Activated CD8-positive, alpha-beta memory T cell treated with anti-CD3 and anti-CD28 coated beads for 4 hours (primary cell): ENCODE measurements at places on chromosomes 4 and X.

DNA sequence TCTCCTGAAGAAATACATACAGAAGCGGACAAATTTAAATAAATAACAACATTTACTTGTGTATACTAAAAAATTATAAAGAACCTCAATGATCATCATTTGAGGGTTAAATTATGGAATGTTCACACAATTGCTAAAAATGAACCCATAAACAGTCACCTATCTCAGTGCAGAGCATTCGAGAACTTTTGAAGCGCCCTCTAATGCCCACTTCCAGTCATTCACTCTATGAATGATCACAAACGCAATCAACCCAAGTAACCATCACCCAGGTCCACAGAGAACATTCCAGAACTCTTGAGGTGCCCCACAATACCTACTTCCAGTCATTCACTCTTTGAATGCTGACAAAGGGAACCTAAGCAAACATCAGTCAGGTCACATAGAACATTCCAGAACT is 103.5 kb upstream of the PLAC1 start:
- no peak for DNase-seq

- DNase-seq = no peak
Measured at GRCh38 chr4:3157366-3157765, 82.9 kb downstream of the HTT start.

DNA sequence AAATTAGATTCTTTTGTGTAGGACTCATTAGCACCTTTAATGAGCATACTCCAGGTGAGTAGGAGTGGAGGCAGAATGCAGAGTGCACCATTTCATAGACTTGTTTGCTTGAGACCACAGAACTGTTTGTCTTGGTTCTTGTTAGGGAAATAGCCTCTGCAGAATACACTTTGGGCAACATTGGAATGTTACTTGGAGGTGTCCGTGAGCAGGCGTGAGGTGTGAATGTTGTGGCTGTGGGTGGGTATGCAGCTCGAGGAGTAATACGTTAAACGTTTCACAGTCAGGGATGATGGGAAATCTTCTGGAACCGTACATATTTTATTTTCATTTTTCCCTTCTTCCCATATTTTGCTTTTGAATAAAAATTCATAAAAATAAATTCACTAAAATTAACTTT is 31.6 kb downstream of the PAQR3 start:
- no peak for DNase-seq

DNA sequence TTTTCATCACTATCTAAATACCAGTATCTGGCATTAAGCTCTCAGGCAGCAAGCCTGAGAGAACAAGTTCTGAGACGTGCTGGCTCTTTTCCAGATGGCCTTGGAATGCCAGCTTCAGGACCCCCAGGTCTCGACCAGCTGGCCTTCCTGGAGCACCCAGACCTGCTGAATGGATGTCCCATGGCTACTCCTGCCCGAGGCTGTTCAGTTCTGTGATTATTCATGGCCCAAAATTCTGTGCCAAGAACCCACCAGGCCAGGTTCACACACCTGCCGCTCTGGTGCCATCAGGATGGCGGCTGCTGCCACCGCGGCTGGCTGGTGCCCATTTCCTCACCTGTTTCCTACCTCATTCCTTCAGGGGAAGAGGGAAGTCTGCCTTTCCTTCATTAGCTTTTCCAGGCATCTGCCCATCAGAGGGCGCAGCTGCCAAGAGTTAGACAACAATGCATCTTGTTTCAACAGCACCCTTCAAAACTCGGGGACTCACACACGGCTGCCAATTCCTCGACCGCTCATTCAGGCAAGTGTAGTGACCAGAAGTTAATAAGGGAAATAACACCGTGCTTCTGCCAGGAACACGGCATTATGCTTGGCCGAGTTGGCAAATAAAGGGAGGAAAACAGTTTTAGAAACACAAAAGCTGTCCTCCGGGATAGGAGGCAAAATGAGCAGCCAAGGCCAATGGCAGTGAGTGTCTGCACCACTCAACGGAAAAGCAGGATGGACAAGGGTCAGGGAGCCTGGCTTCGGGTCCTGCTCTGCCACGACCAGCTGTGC is 173.8 kb downstream of the NSUN7 start:
- no peak for DNase-seq

- no peak for DNase-seq
Measured at GRCh38 chr4:75995727-75996126, 5.0 kb upstream of the SDAD1 start.

- no peak for DNase-seq
Measured at GRCh38 chr4:151719956-151720334, 40.9 kb downstream of the GATB start.

DNA sequence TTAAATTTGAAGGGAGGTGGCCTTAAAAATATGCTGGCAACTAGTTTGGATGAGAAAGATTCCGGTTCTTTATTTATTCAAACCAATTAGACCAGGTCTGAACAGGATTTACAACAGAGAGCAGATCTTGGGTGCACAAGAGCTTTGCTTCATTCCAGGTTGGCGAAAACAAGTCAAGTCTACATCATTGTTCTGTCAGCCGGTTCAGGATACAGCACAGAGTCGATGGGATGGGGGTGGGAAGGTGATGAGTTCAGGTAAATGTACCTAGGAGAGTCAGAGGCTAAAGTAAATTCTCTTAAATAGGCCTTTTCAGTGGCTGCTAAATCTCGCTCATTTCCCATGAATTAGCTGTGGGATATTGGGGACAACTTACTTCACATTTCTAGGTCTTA is 882 bp upstream of the STIM2 start:
- DNase-seq = no peak

- no peak for DNase-seq
Measured at GRCh38 chr4:110616238-110617074, 6.4 kb downstream of the PITX2 start.

DNA sequence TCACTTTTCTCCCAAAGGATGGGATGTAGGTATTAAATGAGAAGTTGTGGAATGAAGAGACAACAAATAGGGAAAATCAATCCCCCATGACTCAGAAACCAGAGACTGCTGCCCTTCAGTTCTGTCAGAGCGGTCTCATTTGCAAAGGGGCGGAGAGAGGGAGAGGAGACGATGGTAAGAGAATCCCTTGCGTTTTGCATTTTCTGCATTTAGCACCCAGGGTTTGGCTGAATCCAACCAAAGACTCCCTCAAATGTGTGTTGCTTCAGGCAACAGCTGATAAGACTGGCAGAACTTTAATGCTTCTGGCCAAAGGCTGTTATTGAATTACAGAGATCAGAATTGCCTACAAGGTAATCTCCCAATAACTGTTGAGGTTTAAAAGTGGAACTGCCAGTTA is 230.2 kb downstream of the EVC2 start:
- DNase-seq = no peak

- DNase-seq = no peak
Measured at GRCh38 chr4:112296949-112297880, at the start of gene ALPK1. Gene ALPK1, plus strand, starts transcription at chr4:112297369.

- no peak for DNase-seq
Measured at GRCh38 chrX:122091571-122091970, 1044.2 kb downstream of the GLUD2 start.

DNA sequence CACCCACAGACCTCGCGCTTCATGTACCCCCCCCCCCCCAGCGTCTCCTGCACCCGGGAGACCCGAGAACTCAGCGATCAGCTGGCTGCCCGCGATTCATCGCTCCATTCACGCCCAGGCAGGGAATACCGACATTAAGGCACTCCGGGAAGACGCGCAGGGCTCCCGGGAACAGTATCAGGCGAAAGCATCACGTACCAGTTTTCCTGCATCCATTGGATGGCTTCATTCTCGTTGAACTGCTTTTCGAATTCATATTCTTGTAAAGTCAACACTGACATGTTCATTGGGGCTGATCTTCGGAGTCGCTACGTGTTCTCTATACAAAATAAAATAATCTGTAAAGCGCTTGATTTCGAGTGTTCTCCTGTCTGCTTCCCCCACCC is 373 bp downstream of the ELOVL6 start:
- no peak for DNase-seq

DNA sequence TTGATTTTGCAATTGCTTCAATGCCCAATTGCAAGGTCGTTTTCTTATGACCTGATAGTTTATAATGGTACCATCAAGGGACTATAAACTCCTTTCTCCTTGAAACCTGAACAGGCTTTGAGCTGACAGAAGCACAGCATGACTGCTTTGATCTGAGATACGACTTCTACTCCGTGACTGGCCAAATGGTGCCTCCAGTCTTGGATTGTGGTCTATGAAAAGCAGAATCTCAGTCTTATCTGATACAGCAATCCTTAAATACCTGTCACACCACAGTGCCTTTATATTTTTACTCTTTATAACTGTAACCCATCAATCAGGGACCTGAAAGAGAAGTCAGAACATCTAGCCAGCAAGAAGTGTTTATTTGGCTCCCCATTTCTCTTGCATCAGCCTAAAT is 93.1 kb downstream of the DOCK11 start:
- no peak for DNase-seq

DNA sequence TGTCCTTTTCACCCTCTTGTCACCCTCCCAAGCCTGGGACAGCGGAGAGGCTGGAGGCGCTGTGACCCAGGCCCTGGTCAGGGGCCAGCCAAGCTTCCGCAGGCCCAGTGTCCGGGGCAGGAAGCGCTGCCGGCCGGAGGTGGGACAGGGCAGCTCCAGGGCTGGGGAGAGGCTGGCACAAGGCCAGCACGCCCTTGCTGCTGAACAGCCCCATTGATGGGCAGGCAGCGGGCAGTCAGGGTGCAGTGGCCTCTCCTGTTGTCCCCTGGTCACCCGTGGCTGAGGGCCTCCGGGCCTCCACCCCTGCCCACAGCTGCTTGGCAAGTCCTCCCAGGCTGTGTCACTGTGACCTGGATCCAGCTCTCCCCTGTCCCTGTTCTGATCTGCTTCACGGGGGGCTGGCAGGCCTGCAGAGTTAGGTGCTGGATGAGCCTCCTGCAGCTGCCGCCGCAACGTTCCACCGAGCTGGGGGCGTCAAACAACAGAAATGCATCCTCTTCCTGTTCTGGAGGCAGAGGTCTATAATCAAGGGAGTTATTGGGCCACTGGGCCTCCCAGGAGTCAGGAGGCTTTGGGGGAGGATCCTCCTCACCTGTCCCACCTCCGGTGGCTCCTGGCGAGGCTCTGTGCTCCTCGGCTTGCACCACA is 107.9 kb downstream of the PSAPL1 start:
- no peak for DNase-seq

DNA sequence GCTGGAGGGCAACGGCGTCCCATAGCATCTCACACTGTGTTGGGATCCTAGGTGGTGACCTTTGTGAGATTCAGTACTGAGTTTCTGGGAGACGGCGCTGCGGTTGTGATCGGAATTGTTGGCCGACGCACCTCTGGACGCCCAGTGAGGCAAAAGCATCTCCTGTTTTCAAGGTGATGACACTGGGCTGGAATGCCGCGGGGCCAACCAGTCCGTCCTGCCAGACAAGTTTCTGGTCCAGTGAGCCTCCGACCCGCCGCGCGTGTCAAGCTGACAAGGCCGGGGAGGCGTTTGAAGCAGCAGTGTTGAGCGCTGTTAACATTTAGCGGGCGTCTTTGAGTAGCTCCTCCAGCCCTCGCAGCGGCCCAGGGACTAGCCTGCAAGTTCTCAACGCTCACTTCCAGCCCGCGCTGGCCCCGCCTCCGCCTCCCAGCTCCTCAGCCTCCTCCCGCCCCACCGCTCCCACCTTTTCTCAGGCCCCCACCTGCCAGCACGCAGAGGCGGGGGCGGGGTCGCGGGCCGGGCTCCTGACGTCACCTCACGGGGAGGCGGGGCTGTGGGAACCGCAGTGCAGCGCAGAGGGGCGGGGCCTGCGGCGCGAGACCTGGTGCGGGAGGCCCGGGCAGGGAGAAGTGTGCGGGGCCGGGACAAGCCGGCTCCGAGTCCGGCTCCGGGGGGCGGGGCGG is 482 bp upstream of the CDS1 start:
- peak; percentile 79 for DNase-seq

GRCh38 chr4:84985952-84986351 is 19.5 kb upstream of the WDFY3 start:
- no peak for DNase-seq

DNA sequence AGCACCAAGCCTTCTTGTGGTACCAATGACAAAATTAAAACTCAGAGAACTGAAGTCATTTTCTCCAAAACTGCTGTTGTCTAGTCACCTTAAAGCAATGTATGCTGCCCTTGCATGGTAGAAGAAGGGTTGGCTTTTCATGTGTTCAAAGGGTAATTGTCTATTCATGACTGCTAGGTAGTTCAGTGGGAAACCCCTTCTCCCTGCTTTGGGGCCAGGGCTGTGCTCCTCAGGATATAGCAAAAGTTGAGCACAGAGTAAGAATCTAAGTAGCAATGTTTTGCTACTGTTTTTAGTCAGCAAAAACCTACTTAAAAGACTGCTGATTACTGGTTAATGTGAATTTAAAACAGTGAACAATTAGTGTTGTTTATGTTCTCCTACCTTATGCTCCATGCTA is 30.8 kb upstream of the FAM9B start:
- DNase-seq = no peak

DNA sequence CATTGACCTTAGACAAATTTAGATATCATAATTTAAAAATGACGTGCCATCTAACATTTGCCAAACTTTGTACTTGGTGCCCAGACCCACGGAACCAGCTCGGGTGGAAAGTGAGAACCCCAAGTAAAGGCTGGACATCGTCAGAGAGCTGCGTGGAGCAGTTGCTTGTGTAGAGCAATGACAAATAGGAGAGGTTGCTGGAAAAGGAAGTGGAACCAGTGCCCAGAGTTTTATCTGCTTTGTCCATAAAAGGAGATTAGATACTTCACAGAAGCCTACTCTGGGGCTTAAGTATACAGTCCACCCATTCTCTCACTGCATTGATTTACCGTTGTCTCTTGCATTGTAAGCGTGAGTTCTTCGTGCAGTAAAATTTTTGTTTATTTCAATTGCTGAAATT is 5.4 kb upstream of the TBC1D1 start:
- DNase-seq = no peak

DNA sequence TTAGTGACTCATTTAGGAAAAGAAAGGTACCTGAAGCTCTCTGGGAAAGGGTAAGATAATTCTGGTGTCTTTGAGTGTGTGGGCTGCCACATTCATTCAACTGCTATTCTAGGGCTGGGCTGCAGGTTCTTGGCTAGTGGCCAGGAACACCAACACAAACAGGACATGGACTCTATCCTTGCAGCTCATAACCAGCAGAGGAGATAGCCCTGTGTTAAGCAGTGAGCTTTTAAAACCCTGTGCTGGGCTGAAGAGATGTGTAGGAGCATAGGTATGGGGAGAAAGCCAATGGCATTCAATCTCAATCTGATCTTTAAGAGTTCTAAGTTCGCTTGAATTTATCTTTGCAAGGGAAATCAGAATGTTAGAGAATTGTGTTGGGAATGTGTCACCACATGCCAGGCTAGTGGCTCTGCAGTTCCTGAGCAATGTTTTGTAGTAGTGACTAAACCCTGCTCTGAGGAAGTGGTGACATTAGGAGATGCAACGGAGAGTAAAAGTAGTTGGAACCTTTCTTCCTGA is 39.2 kb downstream of the SGMS2 start:
- DNase-seq = no peak

- DNase-seq = no peak
Measured at GRCh38 chrX:17960891-17961290, 99.8 kb upstream of the RAI2 start.

- DNase-seq = no peak
Measured at GRCh38 chr4:88008122-88008742, 797 bp downstream of the PKD2 start.

GRCh38 chr4:161949946-161950725 is 213.7 kb downstream of the FSTL5 start:
- no peak for DNase-seq
